ENCODE measurements at places on chromosomes 16 and 17. TPM values are rescaled to one million over a fixed set of nuclear protein-coding genes. Genes with fewer than 3 reads are reported as not detected.

GRCh38 chr16:66754819-66755218 lies 3.4 kb upstream of the DYNC1LI2 start:
- no peak for DNase-seq

DNA sequence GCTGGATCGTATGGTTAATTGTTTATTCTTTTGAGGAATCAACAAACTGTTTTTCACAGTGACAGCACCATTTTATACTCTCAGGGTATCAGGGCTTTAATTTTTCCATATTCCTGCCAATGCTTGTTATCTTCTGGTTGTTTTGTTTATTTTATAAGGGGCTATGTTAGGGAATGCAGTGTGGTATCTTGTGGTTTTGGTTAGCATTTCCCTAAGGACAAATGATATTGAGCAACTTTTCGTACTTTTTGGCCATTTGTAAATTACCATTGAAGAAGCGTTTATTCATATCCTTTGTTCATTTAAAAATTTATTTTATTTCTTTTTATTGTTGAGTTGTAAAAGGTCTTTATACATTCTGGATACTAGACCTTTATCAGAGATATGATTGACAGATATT lies 322.0 kb upstream of the SALL1 start:
- DNase-seq = no peak

DNA sequence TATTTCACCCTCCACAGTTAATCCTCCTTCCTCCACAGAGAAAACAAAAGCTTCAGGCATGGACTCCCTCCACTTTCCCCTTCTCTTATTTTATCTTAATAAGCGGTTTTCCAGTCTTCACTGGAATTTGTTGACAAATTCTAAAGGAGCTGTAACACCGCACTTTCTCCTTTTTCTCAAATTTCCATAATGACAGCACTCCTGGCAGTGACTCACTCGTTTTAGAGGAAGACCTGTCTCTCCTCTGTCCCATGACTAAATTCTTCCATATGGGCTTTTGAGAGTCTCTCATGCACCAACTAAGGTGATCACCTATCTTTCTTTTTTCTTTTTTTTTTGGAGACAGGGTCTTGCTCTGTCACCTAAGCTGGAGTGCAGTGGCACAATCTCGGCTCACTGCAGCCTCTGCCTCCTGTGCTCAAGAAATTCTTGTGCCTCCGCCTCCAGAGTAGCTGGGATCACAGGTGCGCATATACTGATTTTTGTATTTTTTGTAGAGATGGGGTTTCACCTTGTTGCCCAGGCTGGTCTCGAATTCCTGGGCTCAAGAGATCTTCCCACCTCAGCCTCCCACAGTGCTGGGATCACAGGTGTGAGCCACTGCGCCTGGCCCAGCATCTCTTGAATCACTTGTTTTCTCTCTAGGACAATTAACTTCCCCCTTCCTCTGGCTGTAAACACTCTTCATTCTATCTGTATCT lies 7.7 kb downstream of the ITGAM start:
- peak; percentile 34 for DNase-seq

GRCh38 chr17:77076124-77076830 lies 64.5 kb upstream of the SEC14L1 start:
- no peak for DNase-seq

DNA sequence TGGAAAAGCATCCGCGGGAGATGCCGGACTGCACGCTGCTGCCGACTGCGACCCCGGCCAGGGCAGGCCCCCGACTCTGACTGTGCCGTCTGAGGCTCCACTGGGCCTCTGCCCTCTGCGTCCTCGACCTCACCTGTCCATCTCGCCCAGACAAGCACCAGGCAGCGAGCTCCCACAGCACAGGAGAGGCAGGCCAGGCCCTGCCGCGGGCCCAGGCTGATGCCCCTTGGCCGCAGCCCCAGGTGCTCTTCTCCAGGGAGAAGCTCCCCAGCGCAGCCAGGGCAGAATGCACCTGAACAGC lies 98.1 kb upstream of the DNAH17 start:
- DNase-seq = no peak

GRCh38 chr17:37299257-37299980 lies 76.4 kb upstream of the C17orf78 start:
- DNase-seq = no peak

DNA sequence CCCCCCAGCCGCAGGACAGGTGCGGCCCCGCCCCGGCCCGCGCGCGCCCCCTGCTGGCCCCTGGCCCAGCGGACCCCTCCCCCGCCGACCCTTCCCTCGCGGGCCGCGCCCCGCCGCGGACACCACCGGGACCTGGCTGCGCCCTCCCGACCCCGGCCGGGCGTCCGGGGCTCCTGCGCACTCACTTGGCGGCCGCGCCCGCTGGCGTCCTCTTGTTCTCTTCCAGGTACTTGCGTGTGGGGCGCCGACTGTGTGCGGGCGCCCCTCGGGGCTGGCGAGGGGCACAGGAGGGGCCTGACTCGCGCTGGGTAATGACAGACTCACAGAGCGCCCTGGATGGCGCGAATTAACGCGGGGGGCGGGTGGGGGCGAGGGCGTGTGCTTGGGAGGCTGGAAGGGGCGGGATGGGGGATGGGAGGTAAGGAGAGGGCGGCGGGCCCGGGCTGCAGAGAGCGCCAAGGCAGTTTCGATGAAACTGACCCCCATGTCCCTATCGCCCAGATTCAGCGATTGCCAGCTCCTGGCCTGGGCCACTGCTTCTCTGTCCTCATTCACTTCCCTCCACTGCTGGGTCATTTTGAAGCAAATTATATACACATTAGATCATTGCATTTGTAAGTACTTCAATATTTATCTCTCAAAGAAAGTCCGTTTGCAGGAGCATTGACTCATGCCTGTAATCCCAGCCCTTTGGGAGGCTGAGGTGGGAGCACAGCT lies 445 bp upstream of the DBNDD1 start:
- no peak for DNase-seq

DNA sequence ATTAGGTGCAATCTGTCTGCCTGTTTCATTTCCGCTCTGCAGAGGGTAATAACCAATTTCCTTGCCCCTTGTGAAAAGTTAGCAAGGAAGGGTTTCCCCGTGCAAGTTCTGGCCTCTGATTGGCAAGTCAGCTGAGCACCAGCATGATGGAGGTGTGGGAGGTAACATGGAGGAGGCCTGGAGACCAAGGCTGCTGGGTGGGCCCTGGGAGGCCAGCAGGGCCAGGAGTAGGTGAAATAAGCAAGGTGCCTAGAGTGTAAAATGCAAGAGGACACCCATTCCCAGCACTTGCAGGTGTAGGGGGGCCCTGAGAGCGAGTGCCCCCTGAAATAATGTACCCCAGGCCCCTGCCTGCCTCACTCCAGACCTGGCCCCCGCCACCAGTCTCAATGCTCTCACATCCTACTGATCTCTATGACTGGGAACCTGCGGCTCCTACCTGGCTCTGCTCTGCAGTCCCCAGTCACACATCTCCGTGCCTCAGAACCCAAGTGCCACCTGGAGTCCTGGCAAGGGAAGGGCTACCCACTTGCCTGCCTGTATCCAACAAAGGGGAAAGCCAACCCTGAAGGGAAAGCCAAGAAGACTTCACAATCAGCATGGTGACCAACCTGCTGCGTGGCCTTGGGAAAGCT lies 116.2 kb downstream of the C16orf78 start:
- peak; percentile 26 for DNase-seq

DNA sequence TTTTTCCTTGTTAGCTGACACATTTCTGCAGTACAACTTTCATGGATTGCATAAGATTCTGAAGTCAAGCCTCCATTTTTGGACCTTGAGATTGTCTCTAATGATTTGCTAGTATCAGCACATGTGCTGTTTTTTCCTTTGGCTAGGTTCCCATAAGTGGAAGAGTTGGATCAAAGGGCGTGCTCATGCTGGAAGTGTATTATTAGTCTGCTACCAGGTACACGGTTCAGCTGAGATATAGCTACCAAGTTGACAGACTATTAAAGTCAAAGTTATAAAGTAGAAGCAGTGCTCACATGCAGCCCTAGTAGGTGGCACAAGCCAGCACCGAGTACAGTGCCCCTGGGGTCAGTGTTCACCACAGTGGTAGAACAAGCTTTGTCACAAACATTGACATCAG lies 3.2 kb downstream of the FAHD1 start:
- DNase-seq = no peak

DNA sequence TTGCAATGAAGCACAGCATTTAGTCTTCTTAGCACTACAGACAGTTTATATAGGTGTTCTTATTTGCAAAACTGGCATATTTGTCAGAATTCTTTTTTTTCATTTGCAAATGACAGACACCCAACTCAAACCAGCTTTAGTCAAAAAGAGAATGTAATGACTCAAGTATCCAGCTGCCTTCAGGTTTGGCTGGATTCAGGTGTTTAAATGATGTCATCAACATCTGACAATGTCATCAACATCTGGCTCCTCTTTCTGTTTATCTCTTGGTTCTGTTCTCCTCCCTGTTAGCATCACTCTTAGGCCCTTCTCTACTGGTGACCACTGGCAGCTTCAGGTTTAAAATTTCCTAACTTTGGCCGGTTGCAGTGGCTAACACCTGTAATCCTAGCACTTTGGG lies 18.9 kb downstream of the TMC5 start:
- DNase-seq = no peak

DNA sequence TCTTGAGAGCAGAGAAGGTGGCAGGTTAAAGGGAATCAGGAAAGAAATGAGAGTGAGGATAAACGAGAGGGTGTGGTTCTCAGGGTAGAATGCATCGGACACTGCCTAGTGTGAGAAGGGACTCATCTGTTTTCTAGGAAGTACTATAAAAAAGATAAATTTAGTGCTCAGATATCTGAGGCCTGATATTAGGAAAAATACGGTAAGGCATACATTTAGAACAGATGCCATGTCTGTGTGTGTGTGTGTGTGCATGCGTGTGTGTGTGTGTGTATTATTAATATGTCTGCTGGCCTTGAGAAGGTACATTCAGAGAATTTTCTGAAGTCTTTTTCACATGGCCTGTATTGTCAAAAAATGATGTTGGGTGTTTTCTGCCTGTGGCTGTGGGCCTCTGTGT lies 414.8 kb downstream of the MAF start:
- no peak for DNase-seq

GRCh38 chr17:41773731-41774193 lies 12.7 kb downstream of the JUP start:
- no peak for DNase-seq

- no peak for DNase-seq
These were observed 119.8 kb downstream of the RBFOX3 start for GRCh38 chr17:79491006-79491405.

GRCh38 chr17:64778240-64779097 lies 116.4 kb upstream of the SMURF2 start:
- peak; percentile 81 for DNase-seq

- DNase-seq = no peak
These were observed 67.2 kb upstream of the WSB1 start for GRCh38 chr17:27226611-27227230.

GRCh38 chr17:34840750-34841149 lies 120.5 kb downstream of the CCT6B start:
- DNase-seq = no peak

GRCh38 chr16:58421529-58421928 lies 29.3 kb downstream of the GINS3 start:
- no peak for DNase-seq

DNA sequence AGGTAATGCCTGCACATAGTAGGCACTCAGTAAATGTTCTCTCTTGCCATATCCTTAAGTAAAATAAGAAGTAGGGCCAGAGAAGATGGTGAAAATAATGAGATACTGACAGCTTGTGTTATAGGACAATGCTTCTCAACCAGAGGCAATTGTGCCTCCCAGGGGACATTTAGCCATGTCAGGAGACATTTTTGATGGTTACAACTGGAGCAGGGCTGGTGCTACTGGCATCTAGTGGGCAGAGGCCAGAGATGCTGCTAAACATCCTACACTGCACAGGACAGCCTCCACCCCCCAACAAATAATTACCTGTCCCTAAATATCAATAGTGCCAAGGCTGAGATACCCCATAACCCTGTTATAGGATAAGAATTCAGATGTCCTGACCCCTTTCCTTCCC lies 1.7 kb downstream of the RAD51D start:
- DNase-seq = no peak

DNA sequence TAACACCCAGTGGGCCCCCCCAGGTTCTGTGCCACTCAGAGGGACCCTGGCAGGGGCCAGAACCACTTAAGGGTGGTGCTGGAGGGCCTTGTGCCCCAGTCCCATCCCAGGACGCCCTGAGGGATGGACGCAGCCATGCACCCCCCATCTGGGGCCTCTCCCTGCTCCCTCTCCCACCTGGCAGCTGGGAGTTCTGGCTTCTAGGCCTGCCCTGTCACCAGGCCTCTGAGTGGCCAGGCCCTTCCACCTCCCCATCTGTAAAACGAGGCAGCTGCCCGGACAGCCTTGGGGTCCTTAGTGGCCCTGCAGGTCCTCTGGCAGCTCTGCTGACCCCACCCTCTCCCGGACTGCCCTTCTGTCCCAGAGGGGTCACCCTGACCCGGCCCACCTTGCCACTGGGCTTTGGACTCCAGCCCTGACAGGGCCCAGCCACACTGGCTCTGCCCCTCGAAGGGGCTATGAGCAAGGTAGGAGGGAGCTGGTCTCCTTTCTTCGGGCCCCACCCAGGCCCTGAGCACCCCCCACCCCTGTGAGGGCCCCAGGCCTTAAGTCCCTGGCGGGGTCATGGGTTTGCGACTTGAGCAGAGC lies 12.3 kb downstream of the PAM16 start:
- peak; percentile 48 for DNase-seq

DNA sequence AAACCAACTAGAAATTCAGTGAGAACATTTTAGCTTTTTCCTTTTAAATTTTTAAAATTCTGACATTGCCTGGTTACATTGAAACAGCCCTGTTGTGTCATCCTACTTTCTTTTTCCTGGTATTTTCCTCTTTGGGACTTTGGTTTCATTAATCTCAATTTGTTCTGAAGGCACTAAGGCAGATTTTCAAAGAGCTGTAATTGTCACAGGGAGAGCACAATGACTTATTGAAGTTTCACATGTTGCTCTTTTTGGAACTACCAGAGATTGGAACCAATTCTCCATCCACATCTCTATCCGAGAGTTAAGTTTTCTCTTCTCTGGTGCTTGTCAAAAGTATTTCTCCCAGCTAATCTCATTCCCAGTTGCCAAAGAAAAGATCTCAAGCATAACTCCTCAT lies 144.7 kb upstream of the TBX2 start:
- no peak for DNase-seq

Gene CLEC19A
- not detected for total RNA-seq

Gene ASIC2
- total RNA-seq = 0.18 TPM

Gene ZSCAN10
- total RNA-seq = not detected

Gene KRT13
- total RNA-seq = not detected

Gene CCL7
- total RNA-seq = not detected

Gene PABPN1L
- total RNA-seq = not detected

Gene JPH3
- total RNA-seq = 0.21 TPM
